GM04504 (cell line): ENCODE measurements at places on chromosomes 7 and 10.

GRCh38 chr10:79353000-79353406 lies 5.7 kb downstream of the PPIF start:
- DNase-seq, result no peak

DNA sequence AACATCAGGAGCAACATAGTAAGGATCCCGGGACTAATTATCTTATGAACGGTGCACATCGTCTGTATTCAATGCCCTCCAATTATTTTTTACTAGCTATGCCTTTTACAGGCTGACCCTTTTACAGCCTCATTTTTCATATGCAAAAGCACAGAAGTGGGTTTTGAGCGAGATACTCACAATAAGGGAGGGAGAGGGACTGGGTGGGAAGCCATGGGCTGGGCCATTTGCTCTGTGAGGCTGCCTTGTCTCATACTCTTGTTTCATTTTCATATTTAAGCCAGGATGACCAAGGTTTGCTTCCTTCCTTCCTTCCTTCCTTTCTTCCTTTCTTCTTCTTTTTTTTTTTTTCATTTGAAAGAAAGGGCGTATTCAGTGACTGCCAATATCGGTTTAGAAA lies 259.3 kb downstream of the TRIL start:
- DNase-seq, result no peak

- DNase-seq, result no peak
Measured at GRCh38 chr7:159031750-159032149, 112.9 kb downstream of the VIPR2 start.

- no peak for DNase-seq
Measured at GRCh38 chr7:143005632-143006260, 21.2 kb downstream of the OR9A2 start.

- no peak for DNase-seq
Measured at GRCh38 chr7:130084037-130084875, 13.9 kb downstream of the KLHDC10 start.

DNA sequence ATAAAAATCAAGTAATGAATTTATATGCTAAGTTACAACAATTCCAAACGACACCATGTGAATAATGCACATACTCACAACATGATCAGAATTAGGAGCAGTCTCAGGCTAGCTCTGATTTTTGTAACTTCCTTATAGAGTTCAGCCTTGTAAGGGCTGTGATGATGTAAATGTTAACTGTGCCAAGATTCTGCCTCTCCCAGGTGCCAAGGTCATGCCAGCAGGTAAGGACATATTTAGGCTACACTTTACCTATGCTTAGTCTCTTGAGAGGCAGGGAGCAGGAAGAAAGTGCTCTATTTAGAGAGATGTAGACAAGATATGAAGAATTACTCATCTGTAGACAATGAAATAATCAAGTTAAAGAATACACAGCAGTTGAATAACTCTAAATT lies 53.6 kb upstream of the AGR3 start:
- no peak for DNase-seq

DNA sequence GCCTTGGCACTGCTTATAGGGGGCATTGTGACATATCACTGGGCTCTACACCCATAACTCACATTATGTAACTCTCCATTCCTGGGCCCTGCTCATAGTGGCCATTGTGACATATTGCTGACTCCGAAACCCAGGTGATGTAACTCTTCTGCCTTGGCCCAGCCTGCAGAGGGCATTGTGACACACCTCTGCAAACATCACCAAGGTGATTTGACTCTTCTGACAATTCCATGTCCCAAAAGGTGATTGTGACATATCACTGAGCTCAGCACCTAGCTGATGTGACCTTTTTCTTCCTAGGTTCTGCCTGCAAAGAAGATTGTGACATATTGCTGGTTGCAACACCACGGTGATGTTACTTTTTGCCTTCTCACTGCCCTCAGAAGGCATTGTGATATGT lies 36.5 kb upstream of the ZNF680 start:
- no peak for DNase-seq
